Anterior cingulate cortex (tissue), 58 donors: ENCODE measurements at places on chromosomes 6 and 20.

- DNase-seq: no peak
Measured at GRCh38 chr6:150290429-150290828, 78.4 kb upstream of the IYD start.

DNA sequence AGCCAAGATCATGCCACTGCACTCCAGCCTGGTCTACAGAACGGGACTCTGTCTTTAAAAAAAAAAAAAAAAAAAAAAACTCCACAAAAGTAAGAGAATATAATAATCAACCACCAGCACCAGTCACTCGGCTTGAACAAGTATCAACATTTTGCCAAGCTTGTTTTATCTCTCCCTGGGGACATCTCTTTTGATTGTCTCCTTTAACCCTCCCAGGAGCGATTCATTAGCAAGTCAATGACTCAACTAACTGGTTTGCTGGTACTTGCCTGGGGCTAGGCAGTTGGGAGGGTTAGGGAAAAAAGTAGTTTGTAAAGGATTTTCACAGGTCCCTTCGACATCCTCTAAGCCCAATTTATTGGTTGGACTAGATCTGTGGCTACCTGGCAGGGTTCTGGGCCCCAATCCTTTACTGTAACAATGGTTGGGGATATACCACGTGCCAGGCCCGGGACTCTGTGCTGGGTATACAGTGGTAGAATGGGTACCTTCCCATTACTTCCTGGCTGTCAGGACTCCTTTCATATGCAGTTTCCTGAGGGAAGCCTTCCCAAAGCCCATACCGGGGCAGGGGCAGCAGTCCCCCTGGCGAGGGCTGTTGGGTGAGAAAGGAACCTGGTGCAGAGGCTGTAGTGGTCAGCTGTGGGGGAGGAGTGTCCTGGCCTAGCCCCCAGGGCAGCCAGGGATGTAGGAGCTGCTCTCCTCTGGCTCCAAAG, 12.2 kb downstream of the TGIF2 start:
- no peak for DNase-seq

DNA sequence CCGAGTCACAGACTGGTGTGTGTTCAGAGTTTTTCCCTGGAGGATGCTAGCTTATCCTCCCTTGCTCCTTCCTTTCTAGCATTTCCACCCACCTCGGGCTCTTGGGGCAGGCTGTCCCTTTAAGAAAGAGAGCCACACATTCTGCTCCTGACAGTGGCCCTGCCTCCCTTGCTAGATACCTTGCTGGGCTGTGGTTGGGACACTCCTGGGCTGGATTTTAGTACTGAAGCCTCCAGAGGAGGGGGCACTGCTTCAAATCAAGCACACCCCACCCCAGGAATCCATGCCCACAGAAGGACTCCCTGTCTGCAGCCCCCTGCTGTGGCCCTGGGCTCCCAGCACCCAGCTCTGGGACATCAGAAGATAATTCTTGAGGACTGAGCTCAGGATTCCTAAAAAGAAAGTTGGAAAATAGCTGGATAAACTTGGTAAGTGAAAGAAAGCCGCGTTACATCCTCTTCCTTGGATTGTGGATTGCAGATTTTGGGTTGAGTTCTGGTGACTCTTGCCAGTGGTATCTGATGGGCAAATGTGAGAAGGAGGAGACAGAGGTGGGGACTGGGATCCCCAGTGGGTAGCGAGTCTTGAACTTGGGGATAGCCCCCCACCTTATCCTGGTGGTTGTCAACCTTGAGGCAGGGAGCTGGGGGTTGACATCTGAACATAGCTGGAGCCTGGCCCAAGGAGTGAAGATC, 29.0 kb downstream of the DAAM2 start:
- DNase-seq: no peak

- DNase-seq: no peak
Measured at GRCh38 chr20:44596876-44597275, 14.5 kb downstream of the PKIG start.

GRCh38 chr6:155352811-155353210, 38.5 kb upstream of the TFB1M start:
- DNase-seq: no peak
